ENCODE measurements at places on chromosomes 7 and 10. TPM values are rescaled to one million over a fixed set of nuclear protein-coding genes. Genes with fewer than 3 reads are reported as not detected.

DNA sequence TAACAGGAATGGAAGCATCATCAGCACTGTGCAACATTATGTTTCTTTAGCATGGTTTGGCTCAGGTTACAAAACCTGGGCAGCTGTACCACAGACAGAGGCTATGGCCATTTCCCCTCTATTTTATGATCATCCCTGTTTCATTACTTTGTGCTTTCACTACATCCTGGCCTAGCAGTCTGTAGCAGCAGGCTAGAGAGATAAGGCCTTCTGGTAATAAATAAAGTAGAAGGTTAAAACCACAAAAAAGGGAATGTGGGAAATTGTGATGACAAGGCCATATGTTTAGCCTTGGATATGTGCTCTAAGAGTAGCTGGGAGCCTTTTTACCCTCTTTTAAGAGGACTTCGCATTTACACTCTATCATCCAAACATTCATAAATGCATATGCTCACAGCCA lies 266.2 kb upstream of the PHF14 start:
- no peak overlapping the region for H3K27ac ChIP-seq
- no peaks in the 10 kb centered on the region for H3K36me3 ChIP-seq
- DNase-seq: no peak
- no peaks in the 10 kb centered on the region for H3K27me3 ChIP-seq
- no peak overlapping the region for H3K4me3 ChIP-seq

DNA sequence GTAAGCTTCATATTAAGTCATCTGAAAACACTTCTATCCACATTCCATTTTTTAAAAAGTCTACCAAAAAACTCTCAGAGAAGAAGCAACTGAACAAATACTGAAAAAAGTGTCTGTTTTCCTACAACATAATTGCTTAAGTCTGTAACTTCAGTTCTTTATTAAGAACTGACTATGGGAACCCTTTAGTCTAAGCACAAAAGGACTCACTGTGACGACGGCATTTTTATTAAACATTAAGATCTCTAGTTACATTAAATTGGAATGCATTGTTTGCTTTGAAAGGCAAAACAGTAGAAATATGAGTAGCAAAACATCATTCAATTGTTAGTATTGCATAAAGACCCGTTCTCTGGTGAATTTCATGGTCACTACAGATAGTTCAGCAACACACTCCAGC lies 5.8 kb upstream of the FAM3C start:
- no peak overlapping the region for H3K27ac ChIP-seq
- no peak overlapping the region for H3K4me3 ChIP-seq
- no peaks in the 10 kb centered on the region for H3K36me3 ChIP-seq
- H3K27me3 ChIP-seq: no peaks in the 10 kb centered on the region
- DNase-seq: no peak

GRCh38 chr10:30827531-30828120 lies 198.1 kb upstream of the LYZL2 start:
- no peaks in the 10 kb centered on the region for H3K36me3 ChIP-seq
- H3K4me1 ChIP-seq: no peaks in the 10 kb centered on the region
- DNase-seq: no peak
- H3K27ac ChIP-seq: no peak overlapping the region

DNA sequence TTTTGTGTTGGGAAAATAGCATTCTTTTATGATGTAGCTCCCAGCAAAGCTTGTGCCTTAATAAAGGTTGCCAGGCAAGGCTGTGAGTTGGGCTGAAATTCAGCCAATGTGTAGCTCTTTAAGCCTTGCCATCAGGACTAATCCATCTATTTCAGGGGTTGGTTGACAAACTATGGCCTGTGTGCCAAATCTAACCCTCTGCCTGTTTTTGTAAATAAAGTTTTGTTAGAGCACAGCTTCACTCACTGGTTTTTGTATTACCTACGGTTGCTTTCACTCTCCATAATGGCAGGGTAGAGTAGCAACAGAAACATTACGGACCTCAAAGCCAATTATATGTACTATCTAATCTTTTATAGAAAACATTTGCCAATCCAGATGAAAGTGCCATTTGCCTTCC lies 638.1 kb upstream of the POT1 start:
- H3K4me3 ChIP-seq: no peak overlapping the region
- H3K4me1 ChIP-seq: no peaks in the 10 kb centered on the region
- no peaks in the 10 kb centered on the region for H3K27me3 ChIP-seq
- H3K36me3 ChIP-seq: no peaks in the 10 kb centered on the region

GRCh38 chr7:85730012-85730411 lies 543.2 kb upstream of the SEMA3D start:
- no peak overlapping the region for H3K27ac ChIP-seq
- H3K27me3 ChIP-seq: no peaks in the 10 kb centered on the region
- no peaks in the 10 kb centered on the region for H3K4me1 ChIP-seq
- no peaks in the 10 kb centered on the region for H3K36me3 ChIP-seq

- H3K4me3 ChIP-seq: no peak overlapping the region
- 0 out of 3 replicates have a peak, but pooled peaks cover 8% of the 10 kb centered on the region for H3K27me3 ChIP-seq
- no peaks in the 10 kb centered on the region for H3K4me1 ChIP-seq
These were observed 24.6 kb downstream of the CACNB2 start for GRCh38 chr10:18164748-18165361.

The NODAL gene
- total RNA-seq: not detected

The CLCN1 gene
- not detected for total RNA-seq

The CDH23 gene
- not detected for total RNA-seq

The SUV39H2 gene
- total RNA-seq: 68.8 TPM

Data from HepG2 (cell line).